Stimulated activated CD4-positive, alpha-beta T cell treated with anti-CD3 and anti-CD28 coated beads, Interleukin-15, amount 100 ng/mL, for 24 hours (primary cell): ENCODE measurements at places on chromosomes 5 and 9.
A peak's percentile ranks its signal among the peaks of the same experiment; 100 is the strongest.

GRCh38 chr5:151646334-151646733 is 40.4 kb downstream of the SPARC start:
- DNase-seq, result no peak

DNA sequence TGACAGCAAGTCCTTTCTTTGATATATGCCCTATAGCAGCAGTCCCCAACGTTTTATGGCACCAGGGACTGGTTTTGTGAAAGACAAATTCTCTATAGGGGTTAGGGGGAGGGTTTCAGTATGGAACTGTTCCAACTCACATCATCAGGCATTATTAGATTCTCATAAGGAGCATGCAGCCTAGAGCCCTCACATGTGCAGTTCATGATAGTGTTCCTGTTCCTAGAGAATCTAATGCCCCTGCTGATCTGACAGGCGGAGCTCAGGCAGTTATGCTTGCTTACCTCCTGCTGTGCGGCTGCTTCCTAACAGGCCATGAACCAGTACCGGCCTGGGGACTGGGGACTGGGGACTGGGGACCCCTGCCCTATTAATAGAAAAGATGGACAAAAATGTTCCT is 2.7 kb upstream of the RAPGEF6 start:
- no peak for DNase-seq

DNA sequence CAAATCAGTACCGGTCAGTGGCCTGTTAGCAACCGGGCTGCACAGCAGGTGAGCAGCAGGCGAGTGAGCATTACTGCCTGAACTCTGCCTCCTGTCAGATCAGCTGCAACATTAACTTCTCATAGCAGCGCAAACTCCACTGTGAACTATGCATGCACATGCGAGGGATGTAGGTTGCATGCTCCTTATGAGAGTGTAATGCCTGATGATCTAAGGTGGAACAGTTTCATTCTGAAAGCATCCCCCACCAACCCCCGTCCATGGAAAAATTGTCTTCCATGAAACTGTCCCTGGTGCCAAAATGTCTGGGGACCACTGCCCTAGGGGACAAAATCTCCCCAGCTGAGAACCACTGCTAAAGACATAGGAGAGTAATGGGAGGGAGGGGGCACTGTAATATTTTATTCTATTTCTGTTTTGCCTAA is 51.1 kb downstream of the P4HA2 start:
- DNase-seq, result peak; percentile 39

DNA sequence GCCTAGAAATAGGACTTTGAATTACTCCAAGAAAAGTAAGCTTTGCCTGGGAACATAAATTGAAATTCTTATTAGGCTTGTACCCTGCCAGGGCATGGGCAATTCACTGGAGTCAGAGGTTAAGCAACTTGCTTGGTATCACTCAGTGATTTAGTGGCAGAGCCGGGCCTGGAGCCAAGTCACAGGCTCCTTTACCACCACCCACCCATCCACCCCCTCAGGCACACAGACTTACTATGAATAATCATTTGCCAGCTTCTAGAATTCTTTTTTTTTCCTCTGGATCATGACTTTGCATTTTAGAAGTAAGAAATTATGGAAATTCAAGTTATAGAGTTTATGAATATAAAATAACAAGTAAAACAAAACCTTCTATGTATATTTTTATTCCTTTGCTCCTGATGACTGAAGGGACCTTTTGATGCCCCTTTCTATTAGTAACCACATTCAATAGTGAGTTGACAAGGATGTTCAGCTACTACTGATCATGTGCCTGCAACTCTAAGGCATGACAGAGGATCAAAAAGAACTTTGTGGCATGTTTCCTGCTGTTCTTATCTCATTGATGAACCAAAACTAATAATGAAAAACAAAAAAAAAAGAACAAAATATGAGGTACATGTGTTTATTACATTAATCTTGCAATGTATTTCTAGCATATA is 614.7 kb downstream of the TLR4 start:
- no peak for DNase-seq

DNA sequence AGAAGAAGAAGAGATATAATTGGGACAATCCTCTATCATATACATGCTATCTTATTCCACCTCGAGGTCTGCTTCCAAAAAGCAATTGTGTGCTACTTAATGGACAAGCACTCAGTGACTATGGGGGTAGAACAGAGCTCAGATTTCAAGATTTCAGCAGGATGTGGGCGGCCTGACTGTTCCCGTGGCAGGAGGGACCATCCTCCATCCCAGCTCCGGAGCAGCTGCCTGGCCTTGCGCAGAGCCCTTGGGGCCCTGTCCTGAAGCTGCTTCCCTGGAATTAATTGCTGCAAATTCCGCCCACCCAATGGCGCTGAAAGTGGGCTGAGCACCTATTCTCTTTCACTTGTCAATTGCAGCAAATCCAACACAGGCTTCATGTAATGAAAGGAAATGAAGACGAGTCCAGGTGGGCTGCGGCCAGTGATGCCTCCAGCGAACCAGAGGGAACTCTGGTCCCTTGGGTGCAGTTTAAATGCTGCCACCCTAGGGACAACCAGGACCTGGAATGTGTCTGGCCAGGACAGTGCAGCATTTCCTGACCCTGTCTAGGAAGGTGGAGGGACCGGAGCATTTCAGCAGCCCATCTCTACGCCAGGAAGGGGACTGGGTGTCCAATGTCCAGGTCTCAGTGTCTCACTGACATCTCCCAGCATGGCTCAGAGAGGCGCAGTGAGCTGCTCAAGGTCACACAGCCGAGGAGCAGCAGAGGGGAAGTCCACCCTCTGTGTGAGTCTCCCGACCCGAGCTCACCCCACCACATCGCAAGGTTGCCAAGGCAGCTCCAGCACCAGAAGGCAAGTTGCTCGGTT is 50.5 kb upstream of the FCN1 start:
- DNase-seq, result no peak

DNA sequence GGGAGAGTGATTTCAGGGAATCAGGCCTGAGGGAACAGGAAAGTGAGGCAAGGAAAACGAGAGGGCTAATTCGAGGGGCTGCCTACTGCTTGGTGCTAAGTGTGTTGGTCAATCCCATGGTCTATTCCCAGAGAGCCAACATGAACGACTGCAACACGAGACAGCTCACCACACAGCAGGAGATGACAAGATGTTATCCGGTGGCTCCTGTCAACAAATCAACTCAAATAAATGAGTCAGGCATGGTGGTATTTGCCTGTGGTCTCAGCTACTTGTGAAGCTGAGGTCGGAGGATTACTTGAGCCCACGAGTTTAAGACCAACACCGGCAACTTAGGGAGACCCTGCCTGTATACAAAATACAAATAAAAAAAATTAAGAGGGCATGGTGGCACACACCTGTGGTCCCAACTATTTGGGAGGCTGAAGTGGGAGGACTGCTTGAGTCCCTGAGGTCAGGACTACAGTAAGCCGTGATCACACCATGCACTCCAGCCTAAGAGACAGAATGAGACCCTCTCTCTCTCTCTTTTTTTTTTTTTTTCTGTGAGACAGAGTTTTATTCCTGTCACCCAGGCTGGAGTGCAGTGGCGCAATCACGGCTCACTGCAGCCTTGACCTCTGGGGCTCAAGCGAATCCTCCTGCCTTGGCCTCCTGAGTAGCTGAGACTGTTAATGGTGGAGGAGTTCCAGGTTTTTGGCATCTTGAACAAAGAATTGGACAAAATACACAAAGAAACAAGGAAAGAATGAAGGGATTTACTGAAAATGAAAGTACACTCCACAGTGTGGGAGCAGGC is 9.0 kb upstream of the FAF2 start:
- no peak for DNase-seq

DNA sequence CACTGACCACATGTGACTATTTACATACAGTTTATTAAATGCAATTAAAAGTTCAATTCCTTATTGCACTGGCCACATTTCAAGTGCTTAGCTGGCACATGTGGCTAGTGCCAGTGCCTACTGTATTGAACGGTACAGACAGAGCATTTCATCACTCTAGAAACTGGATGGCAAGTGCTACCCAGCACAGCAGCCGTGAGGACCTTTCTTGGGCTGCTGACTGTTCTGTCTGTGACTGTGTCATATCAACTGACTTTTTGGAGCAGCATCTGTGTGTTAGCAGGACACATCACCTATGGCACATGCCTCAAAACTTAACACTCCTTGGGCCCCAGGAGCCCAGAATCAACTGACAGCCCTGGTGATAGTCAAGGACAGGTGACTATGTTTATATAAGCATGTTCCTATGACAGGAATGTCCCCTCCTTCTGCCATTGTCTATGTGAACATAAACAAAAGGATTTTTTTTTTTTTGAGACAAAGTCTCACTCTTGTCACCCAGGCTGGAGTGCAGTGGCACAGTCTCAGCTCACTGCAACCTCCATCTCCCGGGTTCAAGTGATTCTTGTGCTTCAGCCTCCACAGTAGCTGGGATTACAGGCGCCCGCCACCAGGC is 8.9 kb downstream of the IRF1 start:
- no peak for DNase-seq

DNA sequence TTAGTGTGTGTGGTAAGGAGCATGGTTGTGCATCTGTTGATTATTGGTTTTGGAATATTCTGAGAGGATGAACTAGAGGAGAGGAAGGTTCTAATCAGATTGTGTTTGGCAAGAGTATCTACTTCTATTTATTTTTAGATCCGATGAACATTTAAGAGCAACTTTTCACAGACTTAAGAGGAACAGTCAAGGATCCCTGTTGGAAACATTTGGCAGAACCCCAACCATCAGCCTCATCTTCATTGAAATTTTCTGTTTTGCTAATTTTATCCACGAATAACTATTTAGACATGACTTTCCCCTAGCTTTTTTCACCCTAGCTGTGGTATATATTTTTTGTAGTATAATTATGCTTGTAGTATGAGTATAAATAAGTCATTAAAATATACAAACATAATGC is 868.5 kb downstream of the MAT2B start:
- no peak for DNase-seq

DNA sequence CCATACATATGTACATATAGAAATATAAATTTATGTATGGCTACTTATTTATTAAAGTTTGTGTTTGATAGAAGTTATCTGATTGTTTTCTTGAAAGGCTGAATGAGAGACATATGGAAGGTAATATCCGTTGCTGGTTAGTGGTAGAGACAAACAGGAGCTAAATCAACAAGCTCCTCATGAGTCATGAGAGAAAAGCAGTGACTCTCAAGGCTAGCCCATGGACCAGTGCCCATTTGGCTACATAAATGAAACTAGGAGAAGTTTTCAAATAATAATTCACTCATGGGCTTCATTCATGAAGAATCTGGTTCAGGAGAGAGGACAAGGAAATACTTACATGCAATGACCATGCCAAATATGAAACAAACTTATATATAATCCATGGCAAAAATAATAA is 504.5 kb upstream of the ITGA1 start:
- no peak for DNase-seq

DNA sequence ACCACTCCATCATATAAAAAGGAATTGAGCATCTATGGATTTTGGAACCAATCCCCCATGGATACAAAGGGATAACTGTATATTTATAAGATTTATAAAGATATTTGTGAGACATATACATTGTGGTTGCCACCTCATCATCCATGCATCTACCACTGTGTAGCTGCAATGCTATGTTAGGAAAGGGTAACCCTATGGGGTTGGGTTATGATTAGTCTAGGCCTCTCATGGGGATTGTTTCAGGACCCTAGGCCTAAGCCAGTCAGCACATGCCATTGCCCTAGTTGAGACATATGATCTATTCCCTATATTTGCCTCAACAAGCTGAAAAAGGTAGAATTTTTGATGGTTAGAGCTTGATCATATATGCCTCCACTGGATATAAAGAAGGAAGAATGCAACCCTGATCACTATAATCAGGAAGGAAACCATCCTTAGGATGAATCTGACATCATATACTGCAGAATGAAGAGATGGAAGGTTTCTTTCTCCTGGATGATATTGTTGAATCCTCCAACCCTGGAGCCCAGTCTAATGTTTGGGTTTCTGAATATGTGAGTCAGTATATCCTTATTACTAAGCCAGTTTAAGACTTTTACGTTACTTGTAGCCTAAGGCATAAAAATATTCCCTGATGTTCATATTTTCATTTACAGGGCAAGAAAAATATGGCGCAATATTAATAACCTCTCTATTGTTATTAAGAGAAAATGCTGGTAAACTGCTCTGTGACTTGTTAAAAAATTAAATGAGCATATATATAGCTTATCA is 94.2 kb downstream of the ADAMTS19 start:
- DNase-seq, result no peak

- no peak for DNase-seq
Observed at GRCh38 chr5:178177569-178177968, 9.6 kb downstream of the GMCL2 start.

GRCh38 chr5:54302267-54302687 is 8.1 kb downstream of the ARL15 start:
- no peak for DNase-seq

- no peak for DNase-seq
Observed at GRCh38 chr9:133538851-133539833, 4.6 kb downstream of the ADAMTSL2 start.

- no peak for DNase-seq
Observed at GRCh38 chr5:107407713-107408298, 262.9 kb downstream of the EFNA5 start.

DNA sequence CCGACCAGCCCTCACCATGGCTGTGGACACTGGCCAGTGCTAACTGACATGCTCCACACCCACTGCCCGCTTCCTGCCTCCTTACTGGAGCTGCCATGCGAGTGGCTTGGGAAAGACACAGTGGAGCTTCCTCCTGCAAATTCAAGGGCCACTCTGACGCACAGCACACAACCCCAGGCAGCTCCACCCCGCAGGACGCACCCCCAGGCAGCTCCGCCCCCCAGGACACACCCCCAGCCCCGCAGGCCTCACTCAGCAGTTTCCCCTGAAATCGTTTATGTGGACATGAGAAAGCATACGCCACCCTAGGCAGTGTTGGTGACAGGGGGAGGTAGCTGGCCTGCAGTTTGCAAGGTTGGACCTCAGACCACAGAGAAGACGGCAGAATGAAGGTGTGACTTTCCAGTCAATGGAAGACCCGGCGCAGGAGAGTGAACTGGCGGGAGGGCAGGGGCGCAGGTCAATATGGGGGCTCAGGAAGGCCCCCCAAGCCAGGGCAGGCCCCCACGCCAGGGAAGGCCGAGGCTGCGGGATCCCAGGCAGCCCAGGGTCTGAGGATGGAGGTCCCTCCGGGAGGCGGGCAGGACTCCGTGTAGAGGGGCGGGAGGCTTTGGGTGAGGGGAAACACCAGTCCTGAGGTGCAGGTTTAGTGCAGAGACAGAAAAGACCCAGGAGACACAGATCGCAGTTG is 21.6 kb downstream of the LPCAT1 start:
- DNase-seq, result peak; percentile 48

- DNase-seq, result no peak
Observed at GRCh38 chr5:157549283-157549629, 26.3 kb downstream of the ADAM19 start.

- DNase-seq, result no peak
Observed at GRCh38 chr9:98094316-98094715, 24.7 kb downstream of the TRIM14 start.
